ENCODE measurements at places on chromosomes 2 and 18.

DNA sequence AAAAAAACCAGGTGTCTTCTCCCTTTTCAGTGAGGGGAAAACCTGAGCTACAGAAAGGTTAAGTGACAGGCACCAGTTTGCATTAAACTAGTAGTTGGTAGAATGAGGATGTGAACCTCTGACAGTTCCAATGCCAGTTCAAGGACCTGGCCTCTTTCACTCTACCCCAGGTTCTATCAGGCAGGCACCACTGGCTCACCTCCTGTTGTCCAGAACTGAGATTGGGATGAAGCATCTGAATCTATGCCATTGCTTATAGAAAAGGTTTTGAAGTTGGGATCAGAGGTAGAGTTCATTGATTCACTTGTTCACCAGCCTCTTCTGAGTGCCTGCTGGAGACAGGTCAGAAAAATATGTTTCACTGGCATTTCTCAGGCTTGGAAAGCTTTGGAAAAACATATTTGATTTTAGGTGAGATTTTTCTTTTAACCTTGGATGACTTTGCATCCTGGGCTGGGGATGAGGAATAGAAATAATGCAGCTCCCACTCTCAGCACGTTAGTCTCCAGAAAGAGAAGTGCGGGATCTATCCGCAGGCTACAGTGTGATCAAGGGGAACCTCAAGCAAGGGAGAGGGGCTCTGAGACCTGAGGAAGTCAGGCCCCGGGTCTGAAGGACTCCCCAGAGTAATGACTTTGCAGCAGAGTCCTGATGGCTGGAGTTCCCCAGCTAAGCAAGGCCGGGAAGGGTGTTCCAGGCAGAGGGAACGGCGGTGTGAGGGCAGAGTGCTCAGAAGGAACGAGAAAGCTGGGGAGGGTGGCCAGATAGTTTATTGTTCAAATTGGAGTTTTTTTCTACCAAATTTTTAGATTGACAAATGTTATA, 250.3 kb downstream of the MYCN start:
- DNase-seq = no peak

- no peak for DNase-seq
These were observed 1.7 kb upstream of the HOXD12 start for GRCh38 chr2:176097820-176098365.

GRCh38 chr2:207746131-207746530, 23.6 kb downstream of the FZD5 start:
- peak; percentile 50 for DNase-seq

GRCh38 chr2:234913208-234913626, 38.6 kb upstream of the SH3BP4 start:
- no peak for DNase-seq

DNA sequence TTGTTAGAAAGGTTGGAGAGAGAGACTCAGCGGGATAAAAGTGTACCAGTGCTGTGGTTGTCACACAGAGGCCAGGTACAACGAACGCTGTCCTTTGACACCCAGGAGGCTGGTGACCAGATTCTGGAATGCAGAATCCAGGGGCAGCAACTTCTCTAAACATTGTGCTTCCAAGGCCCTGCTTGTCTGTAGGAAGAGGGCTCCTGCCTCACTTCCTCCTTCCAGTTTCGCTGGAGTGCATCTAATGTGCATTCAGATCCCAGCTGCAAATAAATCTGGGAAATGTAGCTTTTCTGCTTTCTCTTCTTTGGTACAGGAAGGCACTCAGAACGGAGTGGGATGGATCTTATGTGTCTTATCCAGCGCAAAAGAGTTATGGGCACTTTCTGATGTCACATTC, 171.8 kb upstream of the ATP5MC3 start:
- DNase-seq = no peak

- no peak for DNase-seq
These were observed 216.8 kb downstream of the RAD51AP2 start for GRCh38 chr2:17301437-17301836.

GRCh38 chr2:205323929-205324328, 358.4 kb upstream of the NRP2 start:
- no peak for DNase-seq

GRCh38 chr2:41878716-41879234, 169.0 kb upstream of the PKDCC start:
- DNase-seq = no peak

DNA sequence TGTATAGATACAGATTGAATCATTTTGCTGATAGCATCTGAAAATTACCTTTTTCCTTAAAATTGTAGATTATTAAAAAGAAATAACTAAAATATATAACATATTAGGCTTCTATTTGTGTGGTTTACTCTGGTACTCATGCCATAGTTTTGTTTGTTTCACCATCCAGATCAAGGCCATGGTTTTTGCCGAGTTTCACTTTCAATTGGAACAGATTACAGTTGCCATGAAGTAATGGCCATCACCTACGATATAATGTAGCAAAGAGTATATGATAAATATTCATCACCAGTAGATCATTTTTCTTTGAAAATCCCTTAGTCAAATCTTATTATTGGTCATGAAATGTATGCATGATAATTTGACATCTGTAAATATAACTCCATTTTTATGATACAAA, 11.9 kb upstream of the DNAH7 start:
- no peak for DNase-seq

DNA sequence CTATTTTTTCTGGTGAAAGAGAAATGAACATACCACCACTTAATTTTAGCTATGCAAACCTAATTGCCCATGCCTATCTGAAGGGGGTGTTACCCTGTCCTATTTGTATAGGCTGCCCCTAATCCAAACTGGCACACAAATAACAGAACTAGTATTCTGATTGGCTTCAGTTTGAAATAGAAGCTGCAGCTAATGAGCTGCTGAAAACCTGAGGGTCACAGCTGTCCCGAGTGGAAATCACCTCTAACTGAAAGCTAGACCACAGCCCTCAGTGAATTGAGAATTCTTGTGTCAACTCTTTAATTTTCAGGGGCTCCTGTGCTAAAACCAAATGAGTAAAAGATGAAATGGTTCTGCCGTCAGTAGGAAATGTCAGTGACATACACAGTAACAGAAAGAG, 28.7 kb downstream of the CCDC141 start:
- no peak for DNase-seq

DNA sequence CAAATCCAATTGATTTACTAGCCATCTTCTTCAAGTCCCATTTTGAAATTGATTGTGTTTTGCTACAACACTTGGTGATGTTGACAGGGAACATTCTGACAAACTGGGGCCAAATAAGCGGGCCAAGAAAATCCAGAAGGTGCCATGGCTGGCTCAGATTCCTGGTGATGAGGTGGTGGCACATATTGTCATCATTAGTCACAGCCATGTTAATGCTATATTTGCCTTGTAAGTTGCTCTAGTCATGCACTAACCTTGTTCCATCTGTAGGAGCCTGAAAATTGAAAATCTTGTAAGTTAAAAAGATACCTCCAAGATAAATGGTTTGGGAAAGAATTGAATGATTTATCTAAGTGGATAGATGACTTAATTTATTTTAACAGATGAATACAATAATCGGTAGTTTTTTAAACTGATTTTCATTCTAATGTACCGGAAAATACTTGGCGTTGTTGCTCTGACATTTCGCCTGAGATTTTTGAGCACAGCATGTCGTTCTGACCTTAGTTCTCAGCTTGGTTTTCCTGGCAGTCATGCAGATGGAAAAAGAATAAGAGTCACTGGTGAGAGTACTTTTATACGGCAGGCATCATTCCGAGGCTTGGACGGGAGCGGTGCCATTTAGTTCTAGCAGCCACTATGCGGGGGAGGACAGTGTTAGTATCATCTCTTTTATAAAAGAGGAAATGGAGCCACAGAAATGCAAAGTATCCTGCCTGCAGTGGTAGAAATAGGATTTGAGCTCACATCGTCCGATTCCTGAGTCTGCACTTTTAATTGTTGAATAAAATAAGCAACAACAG, 133.9 kb downstream of the ZNF532 start:
- DNase-seq = no peak

- DNase-seq = no peak
These were observed 78.5 kb upstream of the STK17B start for GRCh38 chr2:196249860-196250259.

DNA sequence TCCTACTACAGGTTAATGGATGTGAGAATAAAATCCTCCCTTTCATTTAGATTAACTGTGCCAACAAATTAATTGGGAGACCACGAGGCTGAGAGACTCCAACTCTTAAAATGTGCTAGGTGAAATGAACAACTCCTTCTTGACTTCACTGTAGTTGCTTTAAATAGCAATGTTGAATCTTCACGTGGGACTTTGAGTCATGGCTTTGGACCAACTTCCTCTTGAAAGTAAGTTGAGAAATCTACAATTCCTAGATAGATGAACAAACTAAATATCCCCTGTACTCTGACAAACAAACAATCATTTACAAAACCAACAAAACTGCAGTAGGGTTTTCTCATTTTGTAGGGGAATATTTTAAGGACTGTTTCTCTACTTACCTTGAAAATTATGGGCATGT, 291.9 kb upstream of the SPRED2 start:
- DNase-seq = no peak

DNA sequence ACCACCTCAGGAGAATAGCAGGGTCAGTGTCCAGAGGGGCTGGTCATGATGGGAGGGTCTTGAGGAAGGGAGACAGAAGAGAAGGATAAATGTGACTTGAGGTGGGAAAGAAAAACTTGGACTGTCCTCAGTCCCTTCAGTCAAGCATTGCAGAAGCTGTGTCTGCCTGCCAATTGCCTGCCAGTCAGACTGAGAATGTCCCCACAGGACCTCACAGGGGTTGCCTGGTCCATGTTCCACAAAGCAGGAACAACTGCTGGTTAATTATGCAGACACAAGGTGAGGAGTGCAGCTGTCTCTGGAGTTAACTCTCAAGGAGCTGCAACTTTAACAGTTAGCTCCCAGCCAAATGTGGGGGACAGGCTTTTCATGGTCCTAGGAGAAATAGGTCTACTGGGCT, 75.7 kb downstream of the TRIM43 start:
- no peak for DNase-seq

- DNase-seq = no peak
These were observed 255.8 kb downstream of the LPIN1 start for GRCh38 chr2:12002215-12002614.
